ENCODE measurements at places on chromosomes 6 and 20.

DNA sequence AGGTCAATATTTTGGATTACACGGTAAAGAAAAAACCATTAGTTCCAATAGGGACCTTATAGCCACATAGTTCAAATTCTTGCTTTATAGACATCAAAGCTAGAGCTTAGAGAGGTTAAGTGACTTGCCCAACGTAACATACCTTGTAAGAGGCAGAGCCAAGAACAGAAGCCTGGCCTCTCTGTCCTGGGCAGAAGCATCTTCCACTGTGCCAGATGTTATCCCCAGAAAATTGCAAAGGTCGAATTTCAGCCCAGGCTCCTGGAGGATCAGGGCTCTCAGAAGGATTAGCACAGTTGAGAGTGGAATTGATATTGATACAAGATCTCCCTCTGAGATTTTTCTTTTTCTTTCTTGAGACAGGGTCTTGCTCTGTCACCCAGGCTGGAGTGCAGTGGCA, 6.1 kb downstream of the SMIM28 start:
- no peak for DNase-seq

DNA sequence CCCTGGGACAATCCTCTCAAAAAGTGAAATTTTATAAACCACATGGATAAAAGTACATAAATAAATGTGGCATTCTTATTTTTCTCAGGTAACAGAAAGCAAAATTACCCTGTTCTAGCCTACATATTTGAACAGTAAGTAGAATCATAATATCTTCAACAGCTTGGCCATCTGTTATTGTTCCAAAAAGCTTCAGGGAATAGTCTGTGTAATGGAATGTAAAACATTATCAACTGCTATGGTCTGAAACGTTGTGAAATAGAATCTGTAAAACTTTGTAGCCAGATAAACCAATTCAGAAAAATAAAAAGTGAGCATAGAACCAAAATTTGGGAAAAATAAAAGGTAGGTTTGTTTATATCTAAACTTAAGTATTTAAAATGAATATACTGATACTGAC, 114.7 kb downstream of the THEMIS start:
- peak; percentile 10 for DNase-seq

DNA sequence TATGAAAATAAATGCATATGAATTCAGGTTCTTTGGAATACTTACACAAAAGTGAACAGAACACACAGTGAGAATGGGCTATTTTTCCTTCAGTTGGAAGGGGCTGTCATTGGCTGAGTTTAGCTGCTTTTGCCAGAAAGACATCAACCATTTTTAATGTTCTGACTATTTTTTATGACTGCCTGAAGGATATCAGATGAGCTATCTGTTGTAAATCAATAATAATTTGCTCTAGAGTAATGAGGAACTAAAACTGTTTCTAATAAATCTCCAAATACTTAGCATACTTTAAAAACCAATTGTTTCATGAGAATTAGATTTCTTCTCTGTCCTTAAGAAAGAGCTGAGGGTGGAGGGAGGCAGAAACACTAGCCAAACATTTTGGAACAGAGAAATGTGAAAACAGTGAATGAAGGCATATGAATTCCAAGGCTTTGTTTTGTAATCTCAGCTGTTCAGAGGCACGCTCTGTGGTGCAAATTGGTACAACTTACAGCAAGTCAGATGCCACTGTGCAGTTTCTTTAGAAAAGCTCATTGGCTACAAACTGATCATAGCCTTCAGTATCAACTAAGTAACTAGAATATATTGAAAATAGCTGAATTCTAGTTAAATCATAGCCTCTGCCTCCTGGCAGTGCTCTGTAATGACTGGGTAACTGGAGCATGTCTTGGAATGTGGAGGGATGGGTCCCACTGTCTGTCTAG, 228.9 kb upstream of the JAG1 start:
- no peak for DNase-seq

DNA sequence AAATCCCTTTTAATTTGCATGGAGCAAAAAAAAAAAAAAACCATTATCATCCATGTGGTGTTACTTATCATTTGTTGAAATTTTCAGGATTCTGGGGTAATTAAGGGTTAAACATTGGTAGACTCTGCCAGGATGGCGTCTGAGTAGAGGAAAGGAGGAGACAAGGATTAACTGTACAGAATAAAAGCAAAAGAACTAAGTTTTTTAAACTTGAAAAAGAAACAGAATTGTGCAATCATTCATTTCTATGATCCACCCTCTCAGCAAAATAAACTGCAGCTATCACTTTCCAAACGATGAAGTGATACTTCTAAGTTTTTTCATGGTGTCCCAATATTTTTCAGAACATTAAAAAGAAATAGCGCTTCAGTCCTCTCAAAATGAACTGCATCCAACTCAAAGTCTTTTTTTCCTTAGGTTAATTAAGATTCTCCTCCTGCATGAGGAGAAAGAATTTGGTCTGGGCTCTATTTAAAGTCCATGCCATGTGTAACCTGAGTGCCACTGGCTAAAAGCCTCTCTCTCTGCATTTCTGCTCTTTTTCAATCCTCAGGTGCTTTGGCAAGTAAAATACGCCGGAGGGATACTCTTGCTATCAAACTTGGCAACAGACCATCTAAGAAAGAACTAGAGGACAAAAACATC, 69.5 kb upstream of the LTV1 start:
- peak; percentile 84 for DNase-seq

GRCh38 chr20:23258747-23259121, 91.9 kb upstream of the NXT1 start:
- no peak for DNase-seq

- no peak for DNase-seq
Measured at GRCh38 chr20:64217539-64218221, 37.9 kb upstream of the PCMTD2 start.

GRCh38 chr6:44162876-44163625, 4.4 kb downstream of the CAPN11 start:
- DNase-seq, result no peak

DNA sequence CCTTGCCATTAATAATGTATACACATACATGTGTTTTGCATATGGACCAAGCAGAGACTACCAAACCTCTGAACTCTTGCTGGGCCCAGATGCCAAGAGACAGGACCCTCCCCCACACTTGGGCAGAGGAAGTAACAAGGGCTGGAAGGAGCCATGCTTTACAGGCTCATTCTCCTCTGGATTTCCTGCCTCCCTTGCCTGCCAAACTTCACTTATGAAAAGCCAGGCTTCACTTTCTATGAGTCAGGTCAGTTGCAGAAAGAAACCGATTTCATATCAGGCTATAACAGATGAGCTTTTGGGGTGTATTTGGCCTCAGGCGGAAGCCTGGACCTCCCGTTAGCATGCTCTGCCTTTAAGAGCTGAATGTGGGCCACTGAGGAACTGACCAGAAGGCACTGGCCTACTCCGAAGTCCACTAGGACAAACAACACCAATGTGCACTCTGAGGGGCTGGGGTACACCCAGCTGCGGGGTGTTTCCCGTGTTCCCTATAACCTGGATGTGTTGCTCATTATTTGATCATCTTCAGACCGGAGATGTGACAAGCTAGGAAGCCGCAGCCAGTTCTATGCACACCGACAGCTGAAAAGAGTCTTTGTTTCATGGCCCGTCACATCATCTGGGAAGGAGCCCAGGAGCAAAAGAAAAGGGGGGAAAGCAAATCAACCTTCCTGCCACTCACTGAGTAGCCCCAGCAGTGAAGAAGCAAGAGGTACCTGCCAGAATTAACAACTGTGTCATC, 28.5 kb downstream of the HAO1 start:
- no peak for DNase-seq

- peak; percentile 54 for DNase-seq
Measured at GRCh38 chr20:49579874-49580812, 12.2 kb upstream of the PTGIS start.

GRCh38 chr6:96017070-96017359, 1.2 kb downstream of the FUT9 start:
- DNase-seq, result no peak

GRCh38 chr6:161493576-161494118, 219.8 kb upstream of the AGPAT4 start:
- no peak for DNase-seq

Data from amniotic epithelial cell (primary cell).